ENCODE measurements at places on chromosomes 7 and 10.
A peak's percentile ranks its signal among the peaks of the same experiment; 100 is the strongest.

DNA sequence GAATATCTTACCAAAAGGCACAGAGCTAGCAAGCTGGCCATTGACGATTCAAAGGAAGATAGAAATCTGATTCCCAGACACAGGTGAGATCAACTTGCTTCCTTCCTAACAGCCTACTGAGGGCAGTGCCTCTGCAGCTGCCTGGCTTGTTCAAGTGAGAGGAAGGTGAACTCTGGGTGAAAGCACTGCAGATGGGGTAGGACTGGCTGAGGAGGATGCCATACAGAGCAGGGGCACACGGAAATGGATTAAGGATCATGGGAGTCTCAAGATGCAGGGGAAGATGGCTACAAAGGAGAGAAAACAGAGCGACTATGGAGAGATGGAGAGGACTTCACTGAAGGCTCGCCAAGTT lies 34.4 kb upstream of the GPAM start:
- DNase-seq: no peak

DNA sequence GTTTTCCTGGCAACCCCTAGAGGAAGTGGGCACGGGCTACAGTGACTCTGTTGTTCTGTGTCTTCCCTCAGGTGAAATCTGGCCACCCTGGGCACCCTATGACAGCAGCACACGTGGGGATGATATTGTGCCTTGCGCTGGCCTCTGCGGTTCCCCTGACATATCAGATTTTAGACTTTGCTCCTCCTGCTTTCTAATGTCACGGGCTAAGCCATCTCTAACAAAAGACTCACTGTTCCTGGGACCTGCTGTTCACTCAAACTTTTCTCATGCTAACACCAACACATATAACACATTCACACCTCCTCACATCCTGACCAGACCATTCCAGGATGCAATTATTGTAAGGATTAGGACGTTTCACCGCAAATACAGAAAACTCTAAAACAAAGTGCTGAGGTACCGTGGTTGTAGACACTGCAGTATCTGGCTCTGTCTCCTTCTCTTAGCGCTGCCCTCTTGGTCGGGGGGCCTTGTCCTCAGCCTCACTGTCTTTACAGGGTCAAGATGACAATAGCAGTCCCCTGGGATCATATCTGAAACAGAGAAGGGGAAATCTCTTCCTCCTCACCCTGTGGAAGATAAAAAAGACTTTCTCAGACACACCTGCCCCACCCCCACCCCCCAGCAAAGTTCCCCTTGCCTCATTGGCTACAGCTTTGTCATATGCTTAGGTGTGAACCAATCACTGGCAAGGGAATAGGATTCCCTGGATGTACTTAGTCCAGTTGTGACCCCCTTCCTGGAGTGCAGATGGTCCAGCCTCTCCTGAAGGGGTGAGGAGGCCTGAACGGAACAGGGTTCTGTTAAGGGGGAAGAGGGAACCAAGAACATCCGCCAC lies 14.1 kb downstream of the CHN2 start:
- no peak for DNase-seq

DNA sequence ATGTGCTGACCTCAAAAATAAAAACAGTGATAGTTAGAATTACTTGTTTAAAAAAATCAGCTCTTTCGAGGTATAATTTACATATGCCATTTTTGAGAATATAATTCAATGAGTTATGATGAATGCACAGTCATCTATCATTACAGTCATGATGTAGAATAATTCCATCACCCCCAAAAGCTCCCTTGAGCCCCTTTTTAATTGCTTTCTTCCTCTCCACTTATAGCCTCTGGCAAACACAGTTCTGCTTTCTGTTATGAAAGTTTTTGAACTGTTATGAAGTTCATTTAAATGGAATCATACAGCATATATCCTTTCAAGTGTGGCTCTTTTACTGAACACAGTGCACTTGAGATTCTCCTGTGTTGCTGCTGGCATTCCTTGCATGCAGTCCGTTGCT lies 41.4 kb downstream of the PRTFDC1 start:
- DNase-seq: no peak

DNA sequence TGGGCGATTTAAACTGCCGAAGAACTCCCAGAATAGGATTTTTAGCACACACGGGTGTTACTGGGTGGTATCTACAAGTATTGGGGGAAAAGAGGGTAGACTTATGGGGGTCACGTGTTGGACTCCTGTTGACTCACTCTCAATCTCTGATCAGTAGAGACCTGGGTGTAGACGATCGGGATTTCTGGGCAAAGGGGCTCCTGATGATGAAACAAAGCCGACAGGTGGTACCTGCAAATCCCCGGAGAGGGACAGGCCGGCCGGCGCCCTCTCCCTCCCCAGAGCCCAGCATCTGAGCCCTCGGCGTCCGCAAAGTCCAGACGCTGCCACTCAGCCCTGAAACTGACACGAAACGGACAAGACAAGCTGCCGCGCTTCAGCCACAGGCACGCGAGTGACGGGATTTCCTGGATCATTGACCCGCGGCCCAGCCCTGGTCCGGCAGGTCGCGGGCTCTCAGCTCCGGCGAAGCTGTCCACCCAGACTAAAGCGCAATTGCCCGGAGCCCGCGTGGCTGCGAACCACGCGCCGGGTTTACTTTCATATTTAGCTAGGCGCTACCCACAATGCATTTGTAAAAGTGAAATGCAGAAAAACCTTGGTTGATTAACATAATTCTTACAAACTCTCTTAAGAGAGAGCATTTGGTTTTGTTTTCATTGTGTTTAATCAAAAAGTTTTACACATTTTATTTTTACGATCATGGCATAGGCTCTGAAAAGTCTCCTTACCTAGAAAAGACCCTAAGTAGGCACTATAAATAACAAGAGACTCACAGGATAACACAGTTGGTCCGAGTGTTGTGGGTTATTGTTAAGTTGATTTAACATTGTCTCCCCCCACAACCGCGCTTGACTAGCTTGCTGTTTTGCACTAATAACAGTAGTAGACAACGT lies 56.9 kb upstream of the EZH2 start:
- peak; percentile 80 for DNase-seq

DNA sequence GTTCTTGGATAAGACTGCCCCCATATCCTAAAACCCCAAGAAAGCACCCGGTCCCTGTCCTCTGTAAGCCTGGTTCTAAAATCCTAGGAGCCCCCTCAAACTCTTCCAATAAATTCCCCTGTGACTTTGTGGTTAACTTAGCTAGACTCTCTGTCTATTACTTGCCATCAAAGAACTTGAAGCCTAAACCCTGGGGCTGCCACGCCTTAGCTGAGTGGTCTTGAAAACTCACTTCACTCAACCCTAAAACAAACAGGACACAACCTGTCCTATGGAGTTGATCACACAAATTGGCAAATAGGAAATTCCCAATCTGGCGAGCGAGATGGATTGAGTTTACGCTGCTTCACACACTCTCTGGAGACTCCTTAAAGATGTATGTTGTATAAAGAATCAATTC lies 191.4 kb upstream of the SVIL start:
- DNase-seq: no peak

- DNase-seq: no peak
Measured at GRCh38 chr7:90246171-90246570, 1.2 kb downstream of the CFAP69 start.

DNA sequence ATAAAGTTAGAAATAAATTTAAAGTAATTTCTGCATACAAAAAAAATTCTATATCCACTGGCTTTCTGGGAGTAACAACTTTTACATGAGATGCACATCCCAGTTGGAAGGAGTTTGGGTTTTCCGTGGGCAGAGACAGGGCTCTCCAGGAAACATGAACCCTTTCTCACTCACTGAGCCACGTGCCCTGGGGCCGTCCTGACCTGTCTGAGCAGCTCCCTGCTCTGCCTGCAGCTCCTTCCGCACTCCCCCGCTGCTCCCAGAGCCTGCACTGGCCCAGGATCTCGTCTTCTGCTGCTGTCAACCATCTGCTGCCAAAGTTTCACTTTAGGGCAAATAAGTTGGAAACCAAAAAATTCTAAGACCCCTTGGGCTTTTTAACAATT lies 169.1 kb downstream of the DIP2C start:
- DNase-seq: no peak

- DNase-seq: no peak
Measured at GRCh38 chr7:146116521-146117222, at the start of gene CNTNAP2. TSS of gene CNTNAP2 (plus strand) at chr7:146116801. CDS start at chr7:146116877, 76 bp downstream.

DNA sequence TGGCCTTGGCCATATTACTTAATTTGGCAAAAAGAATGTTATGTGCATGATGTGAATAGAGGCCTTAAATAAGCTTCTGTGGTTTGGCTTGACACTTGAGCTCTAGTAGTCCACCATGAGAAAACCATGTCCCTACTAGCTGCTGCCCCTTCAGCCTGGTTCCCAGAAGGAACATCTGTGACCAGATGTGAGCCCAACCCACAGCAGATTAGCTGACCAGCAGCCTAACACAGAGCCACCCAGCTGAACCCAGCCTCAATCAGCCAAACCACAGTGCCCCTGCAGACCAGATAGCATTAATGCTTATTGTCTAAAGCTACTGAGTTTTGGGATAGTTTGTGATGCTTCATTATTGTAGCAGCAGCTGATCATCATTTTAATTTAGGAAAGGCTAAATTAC lies 16.6 kb downstream of the JAZF1 start:
- no peak for DNase-seq

GRCh38 chr7:143372070-143372469 lies 9.1 kb upstream of the ZYX start:
- no peak for DNase-seq

DNA sequence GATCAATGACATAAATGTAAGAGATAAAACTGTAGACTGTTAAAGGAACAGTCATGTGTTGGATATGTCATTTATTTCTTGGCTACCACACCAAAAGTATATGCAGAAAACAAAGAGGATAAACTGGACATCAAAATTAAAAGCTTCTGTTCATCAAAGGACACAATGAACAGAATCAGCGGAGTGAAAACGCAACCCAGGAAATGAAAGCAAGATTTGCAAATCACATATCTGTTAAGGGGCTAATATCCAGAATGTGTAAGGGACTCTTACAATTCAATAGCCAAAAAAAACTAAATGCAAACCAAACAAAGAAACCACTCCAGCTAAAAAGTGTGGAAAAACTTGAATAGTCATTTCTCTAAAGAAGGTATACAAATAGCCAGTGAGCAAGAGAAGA lies 164.3 kb downstream of the ZMYND11 start:
- DNase-seq: no peak

GRCh38 chr10:50421026-50421719 lies 169.9 kb upstream of the ASAH2 start:
- DNase-seq: peak; percentile 61

DNA sequence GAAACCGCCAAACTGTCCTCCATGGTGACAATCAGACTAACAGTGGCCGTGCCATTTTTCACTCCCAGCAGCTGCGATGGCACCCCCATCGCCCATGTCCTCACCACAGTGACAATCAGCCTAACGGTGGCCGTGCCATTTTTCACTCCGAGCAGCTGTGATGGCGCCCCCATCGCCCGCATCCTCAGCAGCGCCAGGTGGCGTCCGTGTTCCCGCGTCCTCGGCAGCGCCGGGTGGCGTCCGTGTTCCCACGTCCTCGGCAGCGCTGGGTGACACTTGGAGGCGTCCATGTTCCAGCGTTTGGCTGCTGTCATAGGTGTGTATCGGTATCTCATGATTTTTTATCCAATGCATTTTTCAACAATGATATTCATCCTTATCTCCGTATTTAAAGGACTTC lies 267.3 kb downstream of the PTPRN2 start:
- no peak for DNase-seq

DNA sequence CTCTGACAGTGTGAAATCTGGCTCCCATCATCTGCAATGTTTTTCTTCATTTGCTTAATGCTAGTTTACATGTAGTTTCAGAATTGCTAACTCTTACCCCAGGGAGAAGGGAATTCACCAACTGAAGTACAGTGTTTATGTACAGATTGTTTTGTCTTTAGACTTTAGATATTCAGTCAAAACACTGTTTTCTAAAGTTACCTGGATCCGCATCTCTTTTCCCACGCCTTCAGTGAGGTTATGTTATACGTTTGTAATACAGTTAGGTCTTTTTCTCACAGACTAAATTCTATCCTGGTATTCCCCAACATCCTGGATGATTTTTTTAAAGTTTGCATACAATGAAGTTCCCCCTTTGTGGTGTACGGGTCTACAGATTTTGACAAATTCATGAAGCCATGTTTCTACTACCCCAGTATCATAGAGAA lies 3.2 kb upstream of the LYZL1 start:
- DNase-seq: peak; percentile 50

DNA sequence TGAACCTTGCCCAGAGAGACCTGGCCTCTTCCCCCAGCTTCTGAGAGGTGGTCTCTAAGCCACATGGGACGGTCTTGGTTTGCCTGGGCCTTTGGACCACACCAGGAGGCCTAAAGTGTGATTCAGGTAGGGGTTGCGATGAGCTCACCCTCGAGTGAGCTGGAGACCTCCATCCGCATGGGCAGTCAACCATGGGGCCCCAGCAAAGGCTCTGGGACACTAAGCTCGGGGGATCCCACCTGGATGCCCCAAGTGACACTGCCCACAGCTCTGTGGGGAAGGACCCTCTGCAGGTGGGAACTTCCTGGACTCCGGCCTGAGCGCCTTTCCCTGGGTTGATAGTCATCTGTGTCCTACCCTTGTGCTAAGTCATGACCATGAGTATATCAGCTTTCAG lies 57.1 kb upstream of the FAM20C start:
- DNase-seq: no peak

- no peak for DNase-seq
Measured at GRCh38 chr10:78148216-78148960, 114.7 kb downstream of the RPS24 start.

- no peak for DNase-seq
Measured at GRCh38 chr10:73494877-73495225, 973 bp downstream of the PPP3CB start.

DNA sequence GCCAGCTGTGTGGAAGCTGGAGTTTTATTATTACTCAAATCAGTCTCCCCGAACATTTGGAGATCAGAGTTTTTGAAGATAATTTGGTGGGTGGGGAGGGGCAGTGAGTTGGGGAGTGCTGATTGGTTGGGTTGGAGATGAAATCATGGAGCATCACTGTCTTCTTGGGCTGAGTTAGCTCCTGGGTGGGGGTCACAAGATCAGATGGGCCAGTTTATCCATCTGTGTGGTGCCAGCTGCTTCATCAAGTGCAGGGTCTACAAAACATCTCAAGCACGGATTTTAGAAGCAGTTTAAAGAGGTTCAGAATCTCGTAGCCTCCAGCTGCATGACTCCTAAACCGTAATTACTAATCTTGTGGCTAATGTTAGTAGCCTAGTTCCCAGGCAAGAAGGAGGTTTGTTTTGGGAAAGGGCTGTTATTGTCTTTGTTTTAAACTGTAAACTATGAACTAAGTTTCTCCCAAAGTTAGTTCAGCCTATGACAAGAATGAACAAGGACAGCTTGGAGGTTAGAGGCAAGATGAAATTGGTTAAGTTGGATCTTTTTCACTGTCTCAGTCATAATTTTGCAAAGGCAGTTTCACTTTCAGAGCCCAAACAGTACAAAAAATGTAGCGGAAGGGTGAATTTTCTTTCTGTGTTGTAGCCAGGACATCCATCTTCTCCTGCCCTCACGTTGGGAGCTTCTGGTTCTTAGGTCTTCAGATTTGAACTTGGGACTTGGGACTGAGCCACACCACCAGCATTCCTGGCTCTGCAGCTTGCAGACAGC lies 43.1 kb downstream of the KLF6 start:
- DNase-seq: no peak

GRCh38 chr7:118478236-118478635 lies 253.7 kb downstream of the ANKRD7 start:
- no peak for DNase-seq
